ENCODE measurements at places on chromosomes 3 and 15.

DNA sequence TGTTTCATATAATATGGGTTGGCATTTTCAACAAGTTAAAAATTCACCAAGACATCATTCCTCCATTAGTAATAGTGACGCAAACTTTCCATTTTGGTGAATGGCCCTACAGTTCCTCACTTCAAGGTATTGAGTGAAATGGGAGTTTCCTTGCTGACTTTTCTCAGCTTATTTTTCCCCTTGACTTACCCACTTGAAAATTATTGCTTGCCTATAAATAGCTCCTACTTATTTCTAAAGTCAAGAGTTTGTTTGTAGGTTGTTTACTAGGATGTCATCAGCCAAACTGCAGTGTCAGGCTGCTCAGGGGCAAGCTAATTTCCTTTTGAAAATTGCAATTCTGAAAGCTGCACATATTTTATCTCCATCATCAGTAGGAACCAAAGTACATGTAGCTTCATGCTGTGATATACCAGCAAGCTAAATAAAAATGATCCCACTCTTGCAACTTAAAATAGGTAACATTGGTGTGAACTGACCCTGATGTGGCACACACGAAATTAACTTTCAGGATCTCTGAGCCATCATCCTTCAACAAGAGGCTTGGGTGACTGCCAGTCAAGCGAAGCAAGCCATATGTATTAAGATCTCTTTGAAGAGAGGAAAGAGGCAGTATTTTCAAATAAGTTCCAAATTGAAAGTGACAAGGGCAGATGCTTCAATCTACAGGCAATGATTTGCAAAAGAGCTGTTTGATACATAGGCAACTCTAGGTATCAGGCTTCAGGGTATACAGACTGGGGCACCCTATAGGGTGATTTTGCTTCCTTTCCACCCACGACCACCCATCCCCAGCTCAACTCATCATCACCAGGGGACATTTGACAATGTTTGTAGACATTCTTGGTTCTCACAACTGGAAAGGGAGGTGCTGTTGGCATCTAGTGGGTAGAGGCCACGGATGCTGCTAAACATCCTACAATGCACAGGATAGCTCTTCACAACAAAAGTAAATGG, 66.8 kb upstream of the RASGRP1 start:
- DNase-seq = no peak

DNA sequence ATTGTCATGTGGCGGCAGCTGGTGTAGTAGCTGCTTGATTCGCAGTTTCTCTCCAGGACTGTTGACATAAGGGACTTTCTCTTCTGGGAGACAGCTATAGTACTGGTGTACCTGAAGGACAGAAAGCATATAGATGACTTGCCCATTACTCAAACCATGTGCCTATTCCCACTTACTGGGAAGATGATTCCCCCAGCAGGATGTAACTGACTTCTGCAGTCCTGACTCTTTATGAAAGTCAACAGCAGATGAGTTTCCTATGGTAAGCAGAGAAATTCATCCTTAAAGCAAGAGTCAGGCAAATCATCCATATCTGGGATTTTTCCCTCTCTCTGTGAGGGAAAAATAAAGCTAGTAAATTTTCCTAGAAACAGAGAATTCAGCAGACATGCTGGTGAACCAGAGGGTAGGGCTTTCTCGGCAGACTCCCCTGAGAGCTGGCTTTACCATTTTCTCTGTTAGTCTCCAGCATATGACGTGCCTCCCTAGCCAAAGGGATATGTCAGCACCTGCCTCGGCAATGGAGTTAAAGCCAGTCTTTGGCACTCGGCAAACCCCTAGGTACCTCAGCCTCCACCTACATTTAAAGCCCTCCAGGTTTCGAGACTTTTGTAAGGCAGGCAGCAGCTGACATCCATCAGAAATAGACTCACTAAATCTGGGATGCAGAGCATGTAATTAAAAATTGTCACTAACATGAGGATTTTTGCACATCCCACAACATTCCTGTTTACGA, 62.1 kb downstream of the PRICKLE2 start:
- no peak for DNase-seq

DNA sequence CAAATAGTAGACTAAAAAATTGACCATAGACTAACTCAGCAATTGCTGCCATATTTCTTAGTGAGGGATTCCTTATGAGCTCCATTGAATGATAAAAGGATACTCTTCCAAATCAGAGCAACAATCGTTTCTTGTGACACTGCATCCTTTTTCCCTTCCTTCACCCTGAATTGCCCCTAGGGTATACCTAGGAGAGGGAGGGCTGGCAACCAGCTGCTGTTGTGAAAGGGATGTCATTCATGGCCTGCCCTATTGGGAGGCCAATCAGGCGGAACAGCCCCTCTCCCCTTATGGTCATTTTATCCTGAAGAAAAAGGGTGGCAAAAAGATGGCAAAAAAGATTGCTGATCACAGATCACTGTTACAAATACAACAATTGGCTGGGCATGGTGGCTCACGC, 26.3 kb downstream of the B3GNT5 start:
- DNase-seq = no peak

DNA sequence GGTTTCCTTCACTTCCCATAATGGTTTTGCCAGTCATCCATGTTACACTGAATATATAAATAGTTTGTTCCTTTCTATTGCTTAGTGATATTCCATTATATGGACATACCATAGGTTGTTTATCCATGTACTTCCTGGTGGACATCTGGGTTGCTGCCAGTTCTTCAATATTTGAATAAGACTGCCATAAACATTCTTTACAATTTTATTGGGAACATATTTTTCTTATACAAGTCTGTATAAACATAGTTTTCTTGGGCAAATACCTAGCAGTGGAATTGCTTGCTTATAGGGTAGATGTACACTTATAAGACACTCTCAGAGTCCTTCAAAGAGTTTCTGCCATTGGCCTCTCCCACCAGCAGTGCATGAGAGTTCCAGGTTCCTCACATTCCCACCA, 231.4 kb downstream of the OPA1 start:
- no peak for DNase-seq

GRCh38 chr3:194976049-194976451, 290.4 kb downstream of the FAM43A start:
- no peak for DNase-seq

- DNase-seq = no peak
Observed at GRCh38 chr15:34650177-34650576, 66.7 kb upstream of the GOLGA8B start.

GRCh38 chr3:133384331-133385027, 15.4 kb upstream of the BFSP2 start:
- DNase-seq = no peak

DNA sequence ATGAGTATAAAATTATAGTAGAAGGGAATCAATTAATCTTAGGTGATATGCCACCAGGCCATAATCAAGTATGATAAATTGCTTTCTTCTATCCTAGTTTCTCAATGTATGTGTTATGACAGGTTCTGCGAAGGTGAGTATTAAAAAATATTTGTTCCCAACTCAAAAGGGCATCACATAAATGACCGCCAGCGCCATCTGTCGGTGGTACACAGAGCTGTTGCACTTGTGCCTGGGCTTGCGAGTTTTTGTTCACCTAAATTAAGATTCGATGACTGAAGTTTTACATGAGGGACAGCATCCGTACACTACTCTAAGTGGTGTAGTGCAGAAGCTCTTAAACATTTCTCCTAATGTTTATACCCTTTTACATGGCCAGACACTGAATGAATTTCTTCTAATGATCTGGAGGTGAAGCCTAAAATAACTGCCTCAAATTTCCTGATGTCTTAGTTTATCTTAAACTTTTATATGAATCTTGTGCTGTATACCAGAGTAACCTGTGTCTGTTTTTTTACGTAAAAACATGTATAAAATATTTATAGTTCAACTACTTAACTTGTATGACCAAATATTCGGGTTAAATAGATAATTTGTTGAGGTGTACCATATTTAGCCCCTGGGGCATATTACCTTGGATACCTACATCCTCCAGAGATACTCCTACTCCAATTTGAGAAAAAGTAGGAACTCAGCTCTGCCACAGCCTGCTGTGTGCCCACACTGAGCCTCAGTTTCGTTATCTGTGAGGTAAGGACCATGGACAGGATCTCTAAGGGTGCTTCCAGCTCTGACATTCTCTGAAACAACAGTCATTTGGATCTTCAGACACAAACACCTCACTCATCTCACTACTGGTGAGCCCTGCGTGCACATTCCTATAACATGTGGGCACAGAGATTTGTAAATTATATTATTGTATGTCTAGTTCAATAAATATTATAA, 365.6 kb downstream of the MAGI1 start:
- DNase-seq = no peak

- no peak for DNase-seq
Observed at GRCh38 chr15:80177156-80177555, 24.4 kb downstream of the FAH start.

GRCh38 chr15:55586808-55587207, 1.3 kb downstream of the PYGO1 start:
- no peak for DNase-seq
